ENCODE measurements at places on chromosomes 11 and 22. TPM values are rescaled to one million over a fixed set of nuclear protein-coding genes. Genes with fewer than 3 reads are reported as not detected.

The LDHAL6A gene
- 0.13 TPM for polyA plus RNA-seq

The PITPNB gene
- polyA plus RNA-seq: 52.0 TPM

The OR52I1 gene
- 0.04 TPM for polyA plus RNA-seq

The SLC15A3 gene
- 30.3 TPM for polyA plus RNA-seq

Measured in muscle of back (tissue), 13 donors.